Memory B cell (primary cell): ENCODE measurements at places on chromosomes 12 and 14.
A peak's percentile ranks its signal among the peaks of the same experiment; 100 is the strongest.

GRCh38 chr12:127636882-127637281 lies 630.1 kb upstream of the TMEM132C start:
- DNase-seq: no peak

- no peak for DNase-seq
These were observed 368.0 kb upstream of the PDE3A start for GRCh38 chr12:20000229-20000849.

- peak; percentile 54 for DNase-seq
These were observed 17.4 kb upstream of the GALNT16 start for GRCh38 chr14:69242311-69243224.

DNA sequence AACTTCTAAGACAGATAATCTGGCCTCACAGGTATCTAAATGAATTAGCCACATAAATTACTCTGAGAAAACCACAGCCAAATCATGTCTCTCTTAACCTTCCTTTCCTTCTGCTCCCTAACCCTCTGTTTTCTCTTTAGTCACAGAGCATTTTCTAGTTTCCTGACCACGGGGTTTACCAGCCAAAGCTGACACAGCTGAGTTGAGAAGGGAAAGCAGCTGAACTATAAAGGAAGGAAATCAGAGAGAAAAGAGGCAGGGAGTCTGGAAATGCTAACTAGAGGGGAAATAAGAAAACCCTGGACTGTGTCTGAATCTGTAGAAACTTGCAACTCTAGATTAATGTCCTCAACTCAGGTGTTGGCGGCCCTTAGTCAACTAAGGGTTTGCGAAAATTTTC lies 24.4 kb downstream of the ANKS1B start:
- no peak for DNase-seq

DNA sequence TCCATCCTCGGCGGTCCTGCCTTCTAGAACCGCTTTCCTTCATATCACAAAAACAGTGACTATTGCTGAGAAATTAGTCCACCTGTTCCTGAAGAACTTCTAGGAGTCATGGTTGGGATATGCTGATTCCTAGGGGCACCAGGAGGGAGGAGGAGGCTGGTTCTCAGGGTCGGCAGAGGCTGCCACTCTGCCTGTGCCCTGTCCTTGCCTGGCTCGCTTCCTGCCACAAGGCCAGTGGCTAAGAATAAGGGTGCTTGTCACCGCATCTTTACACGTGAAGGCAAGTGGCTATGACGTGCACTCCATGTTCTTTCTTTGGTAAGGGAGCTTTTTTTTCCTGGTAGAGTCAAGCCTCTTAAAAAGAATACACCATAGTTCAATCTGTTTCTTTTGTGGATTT lies 18.7 kb upstream of the DGLUCY start:
- no peak for DNase-seq

DNA sequence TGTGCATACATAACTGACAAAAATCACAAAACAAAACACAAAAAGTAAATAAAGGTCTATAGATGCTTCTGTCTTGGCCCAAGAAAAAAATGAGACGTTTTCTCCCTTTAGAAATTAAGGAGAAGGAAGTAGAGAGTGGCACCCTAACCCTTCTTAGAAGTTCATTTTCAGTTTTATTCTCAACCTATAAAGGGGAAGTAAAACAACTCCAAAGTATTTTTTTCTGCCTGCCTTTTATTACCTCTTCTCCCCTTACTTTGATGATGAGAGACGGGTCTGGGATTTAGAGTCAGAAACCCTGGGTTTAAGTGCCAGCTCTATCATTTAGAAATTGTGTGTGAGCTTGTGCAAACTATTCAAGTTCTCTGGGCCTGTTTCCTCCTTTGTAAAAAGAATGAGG lies 2.8 kb downstream of the PRIM1 start:
- DNase-seq: no peak

- no peak for DNase-seq
These were observed 1.8 kb downstream of the OTOGL start for GRCh38 chr12:80101126-80101525.

- DNase-seq: no peak
These were observed 60.3 kb downstream of the TBC1D30 start for GRCh38 chr12:64884728-64885127.

GRCh38 chr12:78060186-78060585 lies 229.5 kb downstream of the NAV3 start:
- no peak for DNase-seq

- DNase-seq: no peak
These were observed 56.3 kb downstream of the TMEM121 start for GRCh38 chr14:105582639-105583038.

GRCh38 chr12:124543590-124544310 lies 23.7 kb downstream of the NCOR2 start:
- peak; percentile 25 for DNase-seq

DNA sequence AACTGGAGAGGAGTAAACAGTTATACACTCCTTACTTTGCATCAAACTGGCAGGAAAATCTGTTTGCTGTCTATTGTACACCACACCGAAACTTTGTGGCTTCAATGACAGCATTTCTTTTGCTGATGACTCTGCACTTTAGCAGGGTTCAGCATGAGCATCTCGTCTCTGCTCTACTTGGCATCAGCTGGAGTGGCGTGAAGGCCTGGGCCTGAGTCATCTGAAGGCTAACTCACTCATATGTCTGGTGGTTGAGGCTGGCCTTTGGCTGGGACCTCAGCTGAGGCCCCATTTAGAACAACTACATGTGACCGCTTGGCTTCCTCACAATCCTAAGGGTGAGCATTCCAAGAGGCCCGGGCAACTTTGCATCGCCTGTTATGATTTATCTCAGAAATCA lies 28.7 kb upstream of the REP15 start:
- DNase-seq: no peak

DNA sequence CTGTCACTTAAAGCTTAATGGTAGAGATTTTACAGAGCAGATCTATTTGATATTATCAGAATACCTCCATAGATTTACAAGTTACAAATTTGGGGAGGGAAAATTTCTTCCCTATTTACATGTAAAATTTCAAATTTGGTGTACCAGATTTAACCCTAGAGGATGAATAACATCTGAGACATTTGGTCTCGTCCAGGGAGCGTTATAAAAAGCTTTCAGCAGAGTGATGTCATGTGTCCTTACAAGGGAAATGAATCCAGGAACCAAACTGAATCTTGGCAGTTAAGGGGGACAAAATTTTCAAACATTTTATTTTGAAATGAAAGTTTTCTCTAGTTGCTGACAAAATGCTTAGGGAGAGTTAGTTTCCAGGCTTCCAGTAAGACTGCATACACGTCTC lies 4.5 kb upstream of the CDK17 start:
- no peak for DNase-seq

GRCh38 chr12:104784592-104784991 lies 173.5 kb downstream of the SLC41A2 start:
- no peak for DNase-seq

DNA sequence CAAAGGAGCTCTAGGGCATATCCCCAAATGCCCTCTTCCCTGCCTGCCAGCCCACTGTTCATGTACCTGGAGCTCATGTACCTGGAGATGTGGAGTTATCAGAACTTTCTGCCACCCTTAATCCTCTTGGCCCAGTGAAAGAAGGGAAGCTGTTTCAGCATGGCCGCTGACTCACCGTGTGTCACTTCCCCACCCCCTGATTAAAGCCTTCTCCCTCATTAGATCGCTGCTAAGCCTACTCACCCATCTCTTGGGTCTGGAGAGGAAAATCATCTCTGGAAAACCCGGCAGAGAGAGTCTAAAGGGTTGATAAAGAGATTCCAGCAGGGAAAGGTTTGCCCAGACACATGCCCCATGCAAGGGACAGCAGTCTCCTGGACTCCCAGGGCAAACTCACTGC lies 4.5 kb upstream of the LTBP2 start:
- no peak for DNase-seq

- DNase-seq: no peak
These were observed 174.1 kb upstream of the PRICKLE1 start for GRCh38 chr12:42763682-42764081.

GRCh38 chr12:50275556-50275955 lies 7.8 kb downstream of the LIMA1 start:
- no peak for DNase-seq

DNA sequence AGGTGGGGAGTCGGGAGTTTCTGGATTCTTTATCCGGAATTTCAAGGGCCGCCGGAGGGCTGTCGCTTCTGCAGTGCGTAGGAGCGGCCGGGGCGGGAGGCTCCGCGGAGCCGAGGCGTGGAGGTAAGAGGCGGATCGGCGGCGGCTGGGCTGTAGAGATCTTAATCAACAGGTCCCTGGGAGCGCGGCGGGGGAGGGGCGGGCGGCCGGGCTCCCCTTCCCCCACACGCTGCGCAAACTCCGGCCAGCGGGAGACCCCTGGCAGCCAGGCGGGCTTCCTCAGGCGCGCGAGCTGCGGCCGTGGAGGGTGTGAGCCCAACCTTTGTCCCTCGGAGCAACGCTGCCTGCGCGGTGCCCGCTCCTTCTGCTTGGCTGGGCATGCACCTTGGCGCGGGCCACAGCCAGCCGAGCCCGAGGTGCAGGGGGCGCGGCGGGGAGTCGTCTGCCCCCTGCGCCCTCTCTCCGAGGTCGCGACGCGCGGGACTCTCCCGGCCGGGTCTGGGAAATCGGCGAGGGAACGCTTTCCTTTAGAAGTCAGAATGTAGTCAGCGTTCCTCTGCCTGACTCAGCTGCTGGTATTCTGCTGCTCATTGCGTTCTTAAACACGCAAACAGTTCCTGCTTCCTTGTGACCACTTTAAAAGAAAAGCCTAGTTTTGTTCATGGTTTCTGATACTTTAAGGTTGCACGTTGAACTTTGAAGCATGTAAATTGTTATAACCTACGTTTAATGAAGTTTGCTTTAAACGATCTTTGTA lies at the start of gene PALS1:
TSS of gene PALS1 (plus strand) at position 25 of the 757 bp plus-strand sequence. CDS start 37,736 bp downstream, outside the sequence.
- DNase-seq: peak; percentile 41

GRCh38 chr12:115871714-115872113 lies 405.8 kb downstream of the MED13L start:
- DNase-seq: no peak

DNA sequence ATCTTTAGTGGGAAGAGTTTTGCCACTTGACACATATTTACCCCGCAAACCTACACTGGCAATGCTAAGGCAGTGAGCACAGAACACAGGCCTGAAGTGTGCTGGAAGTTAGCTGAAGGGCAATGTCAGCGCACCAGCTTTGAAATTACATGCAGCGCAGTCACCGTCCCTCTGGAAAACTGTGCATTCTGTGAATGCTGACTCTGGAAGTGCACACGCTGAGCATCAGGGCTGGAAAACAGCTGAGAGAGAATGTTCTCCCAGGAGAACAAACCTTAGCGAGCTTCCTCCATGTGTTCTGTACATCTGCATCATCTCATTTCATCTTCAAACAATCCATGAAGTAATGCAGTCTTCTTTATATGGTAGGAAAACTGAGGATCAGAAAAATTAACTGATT lies 448.2 kb downstream of the NRXN3 start:
- no peak for DNase-seq

GRCh38 chr12:24015833-24016160 lies 66.3 kb upstream of the SOX5 start:
- DNase-seq: no peak

GRCh38 chr14:88695870-88696269 lies 96.9 kb downstream of the EML5 start:
- DNase-seq: no peak

- DNase-seq: no peak
These were observed 1.4 kb downstream of the NYNRIN start for GRCh38 chr14:24399999-24400718.
